ENCODE measurements at places on chromosomes 7 and 10.
A peak's percentile ranks its signal among the peaks of the same experiment; 100 is the strongest.

- no peak for DNase-seq
These were observed 2.6 kb downstream of the NRG3 start for GRCh38 chr10:81877596-81877995.

DNA sequence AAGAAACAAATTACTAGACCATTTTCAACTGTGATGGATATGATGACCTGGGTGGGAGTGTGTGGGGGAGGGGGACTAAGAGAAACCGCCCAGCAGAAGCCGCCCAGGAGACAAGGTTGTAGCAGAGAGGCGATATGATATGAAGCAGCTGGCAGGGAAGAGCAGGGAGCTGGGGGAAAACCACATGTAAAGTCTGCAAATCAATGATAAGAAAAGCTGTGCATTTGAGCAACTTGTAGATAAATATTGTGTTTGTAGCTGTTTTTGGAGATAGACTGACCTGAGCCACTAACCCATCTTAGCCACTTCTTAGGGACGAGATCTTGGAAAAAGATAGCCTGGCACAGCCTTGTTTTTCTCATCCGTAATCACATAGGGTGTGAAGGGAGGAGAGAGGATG, 252.6 kb downstream of the SEC23IP start:
- no peak for DNase-seq

- DNase-seq, result no peak
These were observed 139.7 kb downstream of the ADK start for GRCh38 chr10:74290708-74291107.

DNA sequence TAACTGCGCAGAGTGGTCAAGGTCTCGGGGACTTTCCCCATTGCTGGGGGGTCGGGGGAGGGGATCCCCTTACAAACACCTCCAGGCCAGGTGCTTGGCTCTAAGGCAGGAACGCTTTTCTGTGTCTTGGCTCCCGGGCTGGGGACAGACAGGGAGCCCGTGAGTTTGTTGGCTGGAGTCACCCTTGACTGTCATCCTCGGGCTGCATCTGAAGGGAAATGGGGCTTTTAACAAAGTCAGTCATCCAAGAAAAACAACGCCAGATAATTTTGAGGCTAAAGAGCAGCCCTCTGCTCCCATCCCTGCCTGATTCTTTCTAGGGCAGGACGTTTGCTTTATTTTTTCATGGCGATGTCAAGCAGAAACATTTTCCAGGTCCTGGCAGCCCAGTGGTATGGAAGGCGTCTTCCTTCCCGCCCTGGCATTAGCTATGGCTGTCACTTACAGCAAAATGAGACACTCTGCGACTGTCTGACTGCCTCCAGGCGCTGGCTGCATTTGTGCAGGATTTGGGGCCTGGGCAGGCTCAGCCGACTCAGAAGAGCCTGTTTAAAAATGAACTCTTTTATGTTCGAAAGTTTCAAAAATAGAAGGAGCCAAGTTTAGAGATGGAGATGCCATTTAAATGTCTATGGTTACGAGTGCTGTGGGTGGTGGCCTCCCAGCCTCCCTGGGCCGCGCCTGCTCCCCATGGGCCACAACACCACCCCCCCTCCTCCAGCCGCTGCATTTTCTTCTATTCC, 54.7 kb upstream of the TNS3 start:
- no peak for DNase-seq

GRCh38 chr7:50920031-50920635, 137.4 kb upstream of the GRB10 start:
- DNase-seq, result no peak

- no peak for DNase-seq
These were observed 99.1 kb downstream of the ALOX5 start for GRCh38 chr10:45473126-45473525.

DNA sequence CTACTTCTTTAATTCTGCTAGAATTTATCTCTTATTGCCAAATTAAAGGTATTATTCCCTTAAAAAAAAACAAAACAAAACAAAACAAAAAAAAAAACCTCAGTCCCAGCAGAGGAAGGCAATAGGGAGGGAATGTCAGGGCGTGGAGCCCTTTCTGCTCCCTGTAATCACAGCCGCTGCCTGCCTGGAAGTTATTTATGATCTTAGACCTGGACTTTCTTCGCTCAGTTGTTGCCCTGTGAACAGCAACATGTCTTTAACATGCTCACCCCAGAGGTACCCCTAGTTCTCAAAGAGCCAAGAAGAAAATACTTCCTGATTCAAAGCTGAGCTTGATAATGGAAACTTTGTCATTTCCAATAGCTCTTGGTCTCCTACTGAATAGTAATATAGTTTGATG, 7.7 kb downstream of the FAM180A start:
- DNase-seq, result no peak

DNA sequence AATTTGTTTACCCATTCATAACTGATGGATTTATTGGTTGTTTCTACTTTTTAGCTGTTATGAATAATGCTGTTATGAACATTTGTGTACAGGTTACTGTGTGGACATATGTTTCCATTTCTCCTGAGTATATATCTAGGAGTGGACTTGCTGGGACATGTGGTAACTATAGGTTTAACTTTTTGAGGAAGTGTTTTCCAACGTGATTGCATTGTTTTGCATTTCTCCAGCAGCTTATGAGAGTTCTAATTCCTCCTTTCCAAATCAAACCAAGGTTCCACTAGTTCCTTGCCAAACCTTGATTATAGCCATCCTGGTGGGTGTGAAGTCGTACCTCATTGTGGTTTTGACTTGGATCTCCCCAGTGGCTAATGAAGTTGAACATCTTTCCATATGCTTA, 2.6 kb upstream of the PRF1 start:
- no peak for DNase-seq

- DNase-seq, result no peak
These were observed 237.3 kb upstream of the AGK start for GRCh38 chr7:141313896-141314295.

DNA sequence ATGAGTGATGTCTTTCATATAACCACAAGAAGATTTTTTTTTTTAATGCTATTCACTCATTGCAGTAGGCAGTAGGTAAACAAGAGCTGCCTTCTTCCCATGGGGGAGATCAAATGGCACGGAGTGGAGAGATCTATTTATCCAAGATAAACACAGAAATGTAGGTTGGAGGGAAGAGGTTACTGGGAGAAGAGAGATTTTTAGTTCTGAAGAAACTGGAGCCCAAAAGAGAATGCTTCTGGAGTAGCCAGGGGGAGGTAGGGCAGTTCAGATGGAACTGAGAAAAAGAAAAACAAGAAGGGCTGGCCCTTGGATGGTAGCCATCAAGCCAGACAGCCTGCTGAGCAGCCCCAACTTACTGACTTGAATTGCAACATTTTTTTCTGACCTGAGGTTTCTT, 270.1 kb upstream of the TPK1 start:
- peak; percentile 41 for DNase-seq

GRCh38 chr10:96746503-96746902, 26.2 kb upstream of the PIK3AP1 start:
- no peak for DNase-seq

DNA sequence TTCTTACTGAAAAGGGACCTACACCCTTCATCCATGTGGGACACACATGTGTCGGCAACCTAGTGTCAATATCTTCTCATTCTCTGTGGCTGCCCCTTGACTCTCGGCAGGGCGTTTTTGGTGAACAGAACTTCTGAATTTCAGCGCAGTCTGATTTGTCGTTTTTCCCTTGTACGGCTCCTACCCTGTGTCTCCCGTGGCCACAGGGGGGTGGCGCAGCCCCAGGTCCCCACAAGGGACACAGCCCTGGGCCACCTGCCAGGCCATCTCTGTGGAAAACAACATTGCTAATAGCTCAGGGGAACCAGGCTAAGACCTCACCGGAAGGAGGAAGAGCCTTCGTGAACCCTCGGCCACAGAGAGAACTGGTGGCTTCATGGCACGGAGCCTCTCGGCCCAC, 53.1 kb upstream of the NKX6-2 start:
- no peak for DNase-seq

DNA sequence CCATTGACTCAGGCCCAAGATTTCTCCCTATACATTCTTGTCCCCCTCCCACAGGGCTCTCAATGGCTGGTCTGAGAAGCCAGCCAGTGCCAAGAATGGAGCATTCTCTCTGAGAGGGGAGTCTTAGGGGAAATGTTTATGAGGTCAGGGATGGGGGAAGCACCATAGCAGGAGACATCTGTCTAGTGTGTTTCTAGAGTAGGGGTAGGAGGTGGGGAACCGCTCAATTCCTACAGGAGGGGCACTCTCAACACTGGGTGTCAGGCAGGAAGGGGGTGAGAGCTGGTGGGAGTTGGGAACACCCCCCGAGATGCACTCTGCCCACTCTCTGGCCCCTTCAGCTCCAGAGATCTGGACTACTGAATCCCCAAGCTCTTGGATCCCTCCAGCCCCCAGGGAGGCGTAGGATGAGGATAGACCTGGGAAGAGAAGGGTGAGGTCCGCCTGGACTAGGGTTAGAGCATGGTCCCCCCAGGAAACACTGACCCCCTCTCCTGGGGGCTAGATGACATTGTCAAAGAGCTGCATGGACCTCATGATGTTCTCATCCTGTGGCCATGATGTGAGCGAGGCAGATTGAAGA, 8.7 kb upstream of the OGA start:
- DNase-seq, result no peak

All from NCI-H2227 treated with DMSO at 0.1 percent for 48 hours (cell line).